ENCODE measurements at places on chromosomes 2 and 18.

GRCh38 chr2:160952464-160953254 is 207.6 kb upstream of the TANK start:
- DNase-seq = no peak
- H3K4me3 ChIP-seq = no peak overlapping the region

DNA sequence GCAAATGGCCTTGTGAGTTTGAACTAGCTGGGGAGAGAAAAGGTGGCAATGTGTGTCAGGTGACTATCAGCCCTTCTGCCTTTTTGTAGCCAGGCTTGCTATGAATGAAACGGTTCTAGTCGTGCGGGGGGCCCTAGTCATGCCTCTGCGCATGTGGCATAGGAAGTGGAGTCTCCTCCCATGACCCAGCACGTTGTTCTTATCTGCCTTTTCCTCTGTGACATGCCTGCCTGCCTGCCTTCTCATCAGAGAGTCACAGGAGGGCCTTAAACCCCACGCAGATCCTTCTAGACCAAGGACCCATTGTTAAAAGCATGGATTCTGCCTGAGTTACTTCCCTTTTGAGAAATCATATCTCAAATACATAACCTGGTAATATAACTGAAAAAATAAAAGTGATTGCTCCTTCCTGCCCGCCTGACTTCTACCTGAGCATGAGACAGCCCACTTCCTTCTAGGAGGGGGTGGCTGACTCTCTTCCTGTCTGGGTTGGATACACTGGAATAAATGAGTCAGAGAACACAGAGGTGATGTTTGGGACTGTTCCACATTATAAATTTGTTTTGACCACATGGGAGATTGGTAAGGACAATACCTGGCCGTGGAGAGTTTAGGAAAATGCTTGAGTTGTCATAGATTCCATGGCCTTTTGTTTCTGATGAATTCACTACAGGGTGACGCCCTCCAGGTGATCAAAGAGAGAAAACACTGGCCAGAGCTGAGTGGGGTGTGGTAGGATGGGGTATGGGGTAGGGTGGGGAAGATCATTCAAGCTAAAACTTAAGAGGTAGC is 49.8 kb downstream of the FBLN7 start:
- no peak overlapping the region for H3K4me3 ChIP-seq
- no peaks in the 10 kb centered on the region for H3K4me1 ChIP-seq
- no peak overlapping the region for H3K27ac ChIP-seq
- no peak for DNase-seq

GRCh38 chr2:238813109-238813508 is 34.8 kb upstream of the TWIST2 start:
- peak; percentile 13 for DNase-seq
- H3K4me3 ChIP-seq = no peak overlapping the region
- H3K27me3 ChIP-seq = peaks cover 3% of the 10 kb centered on the region
- H3K27ac ChIP-seq = no peak overlapping the region

DNA sequence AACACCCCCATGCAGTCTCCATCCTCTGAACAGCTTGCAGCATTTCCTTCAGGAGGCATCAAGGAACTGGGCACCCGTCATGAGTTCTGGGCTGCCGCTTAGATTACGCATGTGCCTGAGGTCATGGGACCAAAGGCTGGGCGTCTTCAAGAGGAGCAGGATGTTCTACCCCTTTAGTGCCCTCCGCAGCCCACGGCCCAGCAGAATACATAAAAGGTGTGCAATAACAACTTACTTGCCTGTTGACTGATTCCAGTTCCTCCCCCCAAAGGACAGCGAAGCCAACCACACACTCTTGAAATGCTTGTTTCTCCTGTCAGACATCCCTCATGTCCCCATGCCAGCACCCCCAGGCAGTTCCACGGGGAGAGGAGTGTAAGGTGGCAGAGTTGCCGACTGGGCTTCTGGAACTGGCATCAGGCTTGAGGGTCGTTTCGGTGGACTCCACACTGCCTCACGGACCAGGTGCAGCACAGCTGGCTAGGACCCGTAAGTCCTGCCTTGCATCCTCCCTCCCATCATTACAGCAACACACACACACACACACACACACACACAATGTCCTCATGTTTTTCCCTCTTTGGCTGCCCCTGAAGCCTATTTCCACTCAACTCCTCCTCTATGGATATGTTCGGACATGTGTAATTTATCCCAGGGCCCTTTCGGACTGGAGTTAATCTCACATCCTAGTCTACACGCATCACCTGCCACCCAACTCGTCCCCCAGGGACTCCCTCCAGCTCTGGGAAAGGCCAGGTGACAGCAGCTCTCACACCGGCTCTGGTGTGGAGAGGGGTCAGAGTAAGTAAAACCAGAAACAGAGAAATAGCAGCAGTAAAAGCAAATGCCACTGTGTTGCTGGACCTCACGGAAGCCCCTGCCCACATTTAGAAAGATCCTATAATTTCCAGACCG is 200.7 kb downstream of the BCL11A start:
- H3K27ac ChIP-seq = no peak overlapping the region
- no peaks in the 10 kb centered on the region for H3K27me3 ChIP-seq
- H3K36me3 ChIP-seq = no peaks in the 10 kb centered on the region
- no peak for DNase-seq
- H3K4me1 ChIP-seq = no peaks in the 10 kb centered on the region
